ENCODE measurements at places on chromosomes 6 and 20. TPM values are rescaled to one million over a fixed set of nuclear protein-coding genes. Genes with fewer than 3 reads are reported as not detected.

- H3K4me3 ChIP-seq, result no peak overlapping the region
- DNase-seq, result no peak
- H3K36me3 ChIP-seq, result no peaks in the 10 kb centered on the region
- no peaks in the 10 kb centered on the region for H3K4me1 ChIP-seq
- no peak overlapping the region for H3K27ac ChIP-seq
Measured at GRCh38 chr6:140858381-140858971, 1274.2 kb upstream of the GJE1 start.

DNA sequence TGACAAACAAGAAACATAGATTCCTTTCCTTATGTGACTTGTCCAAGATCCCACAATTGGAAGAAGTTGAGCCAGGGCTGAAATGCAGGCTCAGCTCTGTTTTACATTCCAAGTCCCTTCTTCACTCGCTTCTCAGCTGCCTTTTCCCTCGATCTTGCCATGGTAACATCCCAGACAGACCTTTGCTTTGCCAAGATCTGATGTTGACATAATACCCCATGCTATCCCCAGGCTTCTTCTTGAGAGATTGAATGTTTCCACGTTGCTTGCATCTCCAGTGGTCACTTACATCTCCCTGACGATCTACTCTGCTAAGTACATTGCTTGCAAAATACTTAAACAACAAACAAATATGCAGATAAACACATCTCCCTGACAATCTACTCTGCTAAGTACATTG, 63.5 kb downstream of the TBXT start:
- no peaks in the 10 kb centered on the region for H3K27me3 ChIP-seq
- no peak for DNase-seq
- no peak overlapping the region for H3K27ac ChIP-seq
- no peaks in the 10 kb centered on the region for H3K4me1 ChIP-seq
- no peak overlapping the region for H3K4me3 ChIP-seq

GRCh38 chr20:58927490-58928061, 53.5 kb upstream of the NELFCD start:
- no peak overlapping the region for H3K4me3 ChIP-seq
- H3K4me1 ChIP-seq, result no peaks in the 10 kb centered on the region
- DNase-seq, result no peak
- H3K36me3 ChIP-seq, result no peaks in the 10 kb centered on the region
- H3K27me3 ChIP-seq, result no peaks in the 10 kb centered on the region

DNA sequence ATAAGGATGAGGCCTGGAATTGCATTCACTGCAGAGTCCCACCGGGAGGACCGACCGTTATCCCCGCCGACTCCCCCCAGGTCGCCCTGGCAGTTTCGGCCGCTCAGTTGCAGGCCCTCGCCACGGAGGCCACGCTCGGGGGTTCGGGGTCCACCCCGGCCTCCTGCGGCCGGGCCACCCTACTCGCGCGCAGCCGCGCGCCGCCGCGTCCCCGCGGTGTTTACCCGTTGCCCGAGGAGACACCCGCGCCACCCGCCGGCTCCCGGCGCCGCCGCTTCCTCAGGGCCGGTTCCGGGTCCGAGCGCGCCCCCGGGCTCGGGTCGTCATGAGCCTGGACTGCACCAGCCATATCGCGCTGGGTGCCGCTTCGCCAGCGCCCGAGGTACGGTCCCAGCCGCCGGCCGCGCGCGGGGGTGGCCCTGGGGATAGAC, at the start of gene CCDC170:
Gene CCDC170 (plus strand): TSS at position 214 of the 431 bp plus-strand sequence. CDS start 112 bp downstream, at position 326.
- H3K4me3 ChIP-seq, result no peak within 1 kb of the TSS
- H3K27ac ChIP-seq, result no peak within 1 kb of the TSS
- no peak for DNase-seq

DNA sequence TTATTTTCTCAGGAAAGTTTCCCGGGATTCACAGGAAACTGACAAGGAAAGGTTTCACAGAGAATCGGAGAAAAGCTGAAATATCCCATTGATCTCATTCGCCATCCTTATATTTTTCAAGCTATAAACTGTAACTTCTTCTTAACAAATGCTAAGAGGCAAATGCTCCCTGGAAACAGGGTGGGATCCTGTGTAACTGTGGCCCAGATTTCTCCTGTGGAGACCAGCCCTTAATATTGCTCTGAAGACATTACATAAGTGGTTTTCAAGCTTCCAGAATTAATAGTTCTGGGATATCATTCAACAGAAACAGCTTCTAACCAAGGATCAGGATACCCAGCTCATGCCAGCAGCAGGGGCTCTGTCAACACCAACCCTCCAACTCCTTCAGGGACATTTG, 69.2 kb downstream of the THBS2 start:
- H3K4me1 ChIP-seq, result no peaks in the 10 kb centered on the region
- DNase-seq, result no peak
- H3K27ac ChIP-seq, result no peak overlapping the region
- H3K27me3 ChIP-seq, result no peaks in the 10 kb centered on the region

DNA sequence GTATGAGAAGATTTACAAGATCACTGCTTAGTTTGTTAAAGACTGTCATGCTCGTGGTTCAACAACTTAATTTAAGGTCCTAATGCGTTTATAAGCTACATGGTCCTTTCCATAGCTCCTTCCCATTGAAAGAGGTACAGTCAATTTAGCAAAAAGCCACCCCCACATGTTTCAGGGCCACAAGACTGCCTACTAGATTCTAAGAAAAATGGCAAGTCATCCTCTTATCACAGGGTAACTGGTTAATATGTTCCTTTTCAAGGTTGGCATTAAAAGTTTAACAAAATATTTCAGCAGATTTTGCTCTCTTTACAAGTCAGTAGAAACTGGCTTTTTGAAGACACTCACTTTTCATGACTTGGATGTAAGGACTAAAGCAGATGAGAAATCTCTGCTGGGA, 15.7 kb downstream of the GSTA3 start:
- DNase-seq, result no peak
- H3K36me3 ChIP-seq, result no peaks in the 10 kb centered on the region
- no peak overlapping the region for H3K27ac ChIP-seq
- H3K4me3 ChIP-seq, result no peak overlapping the region
- H3K4me1 ChIP-seq, result no peaks in the 10 kb centered on the region
- H3K27me3 ChIP-seq, result no peaks in the 10 kb centered on the region

DNA sequence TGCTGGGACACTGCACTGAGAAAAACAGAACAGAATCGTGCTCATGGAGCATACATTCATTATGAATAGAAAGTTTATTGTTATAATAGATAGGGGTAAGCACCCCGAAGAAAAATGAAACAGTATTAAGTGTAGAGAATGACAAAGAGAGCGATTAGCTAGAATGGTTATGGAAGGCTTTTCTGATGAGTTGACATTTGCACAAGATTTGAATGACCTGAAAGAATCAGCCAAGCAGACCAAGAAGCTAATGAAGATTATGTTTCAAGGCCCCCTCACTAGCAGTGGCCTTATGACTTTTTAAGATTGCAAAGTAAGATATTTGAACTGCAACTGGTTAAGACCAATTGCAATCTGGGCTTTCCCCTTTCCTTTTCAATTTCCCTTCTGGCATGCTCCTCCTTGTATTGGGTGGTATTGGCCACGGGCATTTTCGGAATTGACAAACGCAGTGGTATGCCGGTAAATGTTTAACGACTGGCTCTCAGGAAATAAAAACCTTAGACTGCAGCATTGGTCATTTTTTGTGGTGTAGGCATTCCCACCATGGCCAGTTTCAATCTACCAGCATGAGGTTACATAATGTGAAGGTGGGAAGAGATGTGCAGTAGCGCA, 120.0 kb upstream of the CITED2 start:
- H3K27ac ChIP-seq, result no peak overlapping the region
- no peaks in the 10 kb centered on the region for H3K36me3 ChIP-seq
- no peak for DNase-seq
- no peak overlapping the region for H3K4me3 ChIP-seq

GRCh38 chr6:166202321-166202733, 34.7 kb upstream of the TBXT start:
- no peaks in the 10 kb centered on the region for H3K36me3 ChIP-seq
- H3K27me3 ChIP-seq, result no peaks in the 10 kb centered on the region
- DNase-seq, result no peak
- H3K4me3 ChIP-seq, result no peak overlapping the region
- no peak overlapping the region for H3K27ac ChIP-seq

- no peak overlapping the region for H3K27ac ChIP-seq
- DNase-seq, result no peak
- no peaks in the 10 kb centered on the region for H3K27me3 ChIP-seq
- no peaks in the 10 kb centered on the region for H3K4me1 ChIP-seq
- no peak overlapping the region for H3K4me3 ChIP-seq
Measured at GRCh38 chr20:10864076-10864672, 190.4 kb upstream of the JAG1 start.

DNA sequence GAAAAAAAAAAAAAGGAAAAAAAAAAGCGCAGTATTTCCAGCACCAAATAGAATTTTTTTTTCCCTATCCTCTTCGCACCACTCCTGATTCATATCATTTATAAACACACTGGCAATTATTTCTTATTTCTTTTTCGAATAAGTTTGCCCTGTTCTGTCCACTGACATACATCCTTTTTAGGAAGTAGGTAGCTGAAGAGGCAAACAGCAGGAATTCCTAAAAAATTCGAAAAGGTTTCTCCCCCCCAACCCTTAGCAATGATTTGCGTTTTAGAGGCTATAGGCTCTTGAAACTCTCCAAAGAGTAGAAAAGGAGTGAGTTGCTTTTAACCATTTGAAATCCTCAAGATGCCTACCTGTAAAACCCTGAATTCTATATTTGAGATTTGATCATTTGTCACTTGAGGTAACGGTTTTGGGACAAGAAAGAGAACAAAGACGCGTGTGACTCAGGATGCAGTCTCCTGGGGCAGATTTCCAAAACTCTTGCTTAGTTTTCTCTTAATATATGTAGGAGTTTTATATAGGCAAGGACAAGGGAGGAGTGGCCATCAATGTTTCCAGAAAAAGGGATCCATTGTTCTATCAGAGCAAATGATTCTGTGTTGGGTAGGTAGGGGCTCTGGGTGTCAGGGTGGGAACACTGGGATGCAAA, 531 bp upstream of the CCN2 start:
- H3K4me1 ChIP-seq, result no peaks in the 10 kb centered on the region
- H3K4me3 ChIP-seq, result no peak overlapping the region
- H3K27ac ChIP-seq, result no peak overlapping the region
- no peak for DNase-seq
- H3K36me3 ChIP-seq, result no peaks in the 10 kb centered on the region

DNA sequence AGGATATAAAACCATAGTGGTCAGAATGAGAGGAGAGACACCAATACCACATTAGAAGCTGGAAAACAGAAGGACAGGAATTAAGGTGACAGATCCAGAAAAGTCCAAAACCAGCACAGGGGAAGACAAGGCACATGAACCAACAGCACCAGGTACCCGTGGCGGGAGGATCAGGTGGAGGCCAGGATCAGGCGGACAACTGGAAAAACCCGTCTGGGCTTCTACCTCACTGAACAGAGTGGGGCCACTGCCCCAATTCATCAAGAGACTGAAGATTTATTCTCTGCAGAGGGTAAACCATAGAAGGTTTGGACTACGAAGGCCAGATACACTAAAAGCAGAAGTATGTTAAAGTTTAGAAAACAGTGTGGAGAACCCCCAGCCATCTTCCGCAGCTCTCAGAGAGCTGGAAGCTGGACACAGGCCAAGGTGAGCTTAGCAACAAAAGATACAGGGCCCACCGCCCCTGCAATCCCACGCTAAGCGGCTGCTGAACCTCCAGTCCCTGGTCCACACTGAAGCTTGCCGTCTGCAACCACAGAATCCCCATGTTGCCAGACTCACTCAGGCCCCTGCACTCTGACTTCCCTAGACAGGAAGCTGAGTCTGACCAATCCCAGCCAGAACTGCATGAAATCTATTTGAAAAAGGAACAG, 29.9 kb downstream of the ABHD12 start:
- H3K27ac ChIP-seq, result no peak overlapping the region
- DNase-seq, result no peak
- no peak overlapping the region for H3K4me3 ChIP-seq
- no peaks in the 10 kb centered on the region for H3K36me3 ChIP-seq
- no peaks in the 10 kb centered on the region for H3K4me1 ChIP-seq

DNA sequence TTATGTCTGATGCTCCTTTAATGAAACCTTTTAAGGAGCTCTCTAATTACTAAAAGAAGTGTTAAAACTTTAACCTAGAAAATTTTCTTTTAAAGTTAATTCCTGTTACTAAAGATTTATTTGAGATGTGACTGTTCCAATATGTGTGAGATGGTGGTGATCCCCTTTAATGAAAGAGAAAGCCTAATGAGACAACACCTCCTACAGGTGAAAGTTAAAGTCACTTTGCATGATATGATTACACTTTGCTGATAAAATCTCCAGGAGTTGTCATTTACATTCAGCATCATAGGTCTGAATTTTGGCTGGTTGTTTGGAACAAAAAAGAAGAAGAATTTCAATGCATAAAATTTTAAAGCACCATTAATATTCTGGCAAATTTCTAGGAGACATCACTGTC, 307.4 kb downstream of the TRDN start:
- no peak overlapping the region for H3K4me3 ChIP-seq
- no peak for DNase-seq
- no peaks in the 10 kb centered on the region for H3K4me1 ChIP-seq
- no peaks in the 10 kb centered on the region for H3K36me3 ChIP-seq

DNA sequence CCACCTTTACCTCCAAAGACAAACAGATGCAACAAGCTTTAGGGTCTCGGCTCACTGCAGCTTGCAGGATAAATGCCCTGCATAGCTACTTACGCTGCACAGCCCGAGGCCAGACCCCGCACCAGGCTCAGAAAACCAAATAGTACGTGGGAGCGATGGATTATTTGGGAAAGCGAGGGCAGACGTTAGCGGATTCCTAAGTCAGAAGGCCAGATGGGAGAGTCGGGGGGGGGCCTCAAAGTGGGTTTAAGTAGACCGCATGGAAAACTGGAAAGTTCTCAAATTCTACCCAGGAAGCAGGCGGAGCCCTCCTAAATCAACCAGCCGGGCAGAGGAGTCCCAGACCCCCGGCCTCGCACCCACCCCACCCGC, 382 bp downstream of the SFT2D1 start:
- DNase-seq, result no peak
- H3K4me3 ChIP-seq, result peak overlapping the region; percentile 94
- H3K27ac ChIP-seq, result peak overlapping the region; percentile 79
- H3K36me3 ChIP-seq, result no peaks in the 10 kb centered on the region
- no peaks in the 10 kb centered on the region for H3K27me3 ChIP-seq

GRCh38 chr6:44733868-44734267, 346.4 kb downstream of the CDC5L start:
- H3K27me3 ChIP-seq, result no peaks in the 10 kb centered on the region
- no peak for DNase-seq
- H3K4me3 ChIP-seq, result no peak overlapping the region
- H3K36me3 ChIP-seq, result no peaks in the 10 kb centered on the region
- H3K4me1 ChIP-seq, result no peaks in the 10 kb centered on the region

DNA sequence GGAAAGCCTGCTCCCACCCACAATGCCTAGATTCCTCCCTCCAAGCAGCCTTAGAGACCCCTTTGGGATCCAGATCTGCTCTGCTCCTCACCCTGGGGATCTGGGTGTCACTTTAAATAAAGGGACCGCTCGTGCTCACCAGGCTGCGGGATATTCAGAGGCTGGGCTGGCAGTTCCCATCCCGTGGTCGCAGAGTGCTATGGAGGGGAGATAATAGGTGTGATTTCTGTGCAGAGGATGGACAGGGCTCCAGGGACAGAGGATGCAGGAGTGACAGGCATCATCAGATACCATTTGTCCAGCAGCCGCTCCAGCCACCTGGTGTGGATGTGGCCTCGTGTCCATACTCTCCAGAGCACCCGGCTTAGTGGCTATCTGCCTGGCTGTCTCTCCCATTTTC, 415.9 kb upstream of the SULF2 start:
- H3K36me3 ChIP-seq, result no peaks in the 10 kb centered on the region
- no peak overlapping the region for H3K27ac ChIP-seq
- H3K4me1 ChIP-seq, result no peaks in the 10 kb centered on the region
- DNase-seq, result no peak
- H3K27me3 ChIP-seq, result no peaks in the 10 kb centered on the region

The WFDC12 gene
- not detected for total RNA-seq

The CCM2L gene
- total RNA-seq, result not detected

The LGSN gene
- total RNA-seq, result not detected

The KCNK15 gene
- not detected for total RNA-seq

The CTAGE9 gene
- not detected for total RNA-seq

The MATN4 gene
- total RNA-seq, result not detected
